ENCODE measurements at places on chromosomes 7 and 10.

GRCh38 chr7:5435291-5436002 is 11.8 kb upstream of the TNRC18 start:
- no peak for DNase-seq

- no peak for DNase-seq
Measured at GRCh38 chr10:44369854-44370253, 15.0 kb downstream of the CXCL12 start.

- no peak for DNase-seq
Measured at GRCh38 chr10:28282336-28282735, 20.5 kb downstream of the MPP7 start.

DNA sequence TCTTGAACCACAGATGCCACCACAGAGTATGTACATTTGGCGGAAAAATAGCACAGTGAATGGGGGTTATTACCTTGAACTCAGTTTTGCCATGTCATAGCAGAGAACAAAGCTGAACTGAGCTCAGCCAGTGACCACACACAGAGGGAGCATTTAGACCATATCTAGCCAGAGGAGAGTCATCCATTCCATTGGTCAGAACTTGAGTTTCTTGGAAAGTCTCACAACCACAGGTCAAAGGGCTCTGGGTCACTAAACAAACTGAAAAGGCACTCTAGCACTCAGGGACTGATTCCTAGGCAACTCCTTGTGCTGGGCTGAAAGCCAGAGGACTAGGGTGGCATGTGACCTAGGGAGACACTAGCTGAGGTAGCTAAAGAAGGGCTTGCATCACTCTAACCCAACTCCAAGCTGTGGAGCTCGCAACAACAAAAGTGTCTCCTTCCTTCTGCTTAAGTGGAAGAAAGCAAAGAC is 239.7 kb upstream of the SEMA3D start:
- DNase-seq = no peak

- no peak for DNase-seq
Measured at GRCh38 chr7:620056-620455, 100.4 kb upstream of the PDGFA start.
